ENCODE measurements at places on chromosomes 2 and 18.

- no peak for DNase-seq
These were observed 7.2 kb upstream of the RAB12 start for GRCh38 chr18:8602040-8602439.

- no peak for DNase-seq
These were observed 276.8 kb downstream of the SETBP1 start for GRCh38 chr18:44957461-44957860.

- no peak for DNase-seq
These were observed 43.2 kb downstream of the CLASP1 start for GRCh38 chr2:121605820-121606733.

- DNase-seq = no peak
These were observed 130.2 kb downstream of the CHST9 start for GRCh38 chr18:27054926-27055325.

- no peak for DNase-seq
These were observed 1954.1 kb upstream of the CELF4 start for GRCh38 chr18:39519741-39520140.

DNA sequence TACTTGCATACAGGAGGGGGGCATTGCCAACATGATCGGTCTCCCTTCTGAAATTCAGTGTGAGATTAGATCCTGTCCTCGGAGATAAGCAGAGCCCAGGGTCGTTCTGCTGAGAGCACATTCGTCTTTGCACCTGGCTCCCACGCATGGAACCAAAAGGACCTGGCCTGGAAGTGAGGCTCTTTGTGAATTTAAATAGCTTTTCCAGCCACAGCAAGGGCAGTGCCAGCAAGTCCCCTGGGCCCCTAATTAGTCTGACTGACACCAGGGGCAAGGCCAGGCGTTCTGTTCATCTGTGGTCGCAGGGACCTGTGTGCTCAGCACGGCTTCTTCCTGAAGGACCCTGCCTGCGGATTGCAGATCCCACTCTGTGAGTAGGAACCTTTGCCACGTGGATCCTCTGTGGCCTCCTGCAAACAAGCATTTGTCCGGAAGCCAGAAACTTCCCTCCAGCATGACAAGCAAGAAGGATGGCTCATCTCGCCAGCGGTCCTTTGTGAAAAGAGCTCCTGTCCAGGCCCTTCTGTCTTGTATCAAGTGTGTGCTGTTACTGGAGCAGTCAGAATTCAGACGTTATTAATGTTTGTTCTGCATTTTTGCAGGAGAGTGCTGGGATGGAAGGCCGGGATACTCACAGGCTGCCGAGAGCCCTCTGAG lies 128.7 kb downstream of the TPO start:
- no peak for DNase-seq

DNA sequence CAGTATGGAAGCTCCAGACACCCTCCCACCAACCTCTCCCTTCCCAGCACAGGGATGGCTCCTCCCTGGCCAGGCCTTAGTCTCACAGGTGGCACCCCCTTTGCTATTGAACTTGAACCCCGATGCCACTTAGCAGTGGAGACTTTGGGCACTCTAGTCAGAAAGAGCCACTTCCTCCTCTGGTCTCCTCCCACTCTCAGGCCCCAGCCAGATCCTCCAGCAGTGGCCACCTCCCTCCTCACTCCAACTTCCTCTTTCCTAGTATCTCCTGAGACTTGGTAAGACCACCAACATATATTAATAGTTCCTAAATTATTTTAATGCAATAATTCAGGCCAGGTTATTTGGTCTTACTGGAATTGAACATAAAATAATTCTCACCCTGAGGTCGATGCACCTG lies 437.2 kb upstream of the ID2 start:
- DNase-seq = no peak

GRCh38 chr2:32847734-32848133 lies 99.0 kb upstream of the LTBP1 start:
- DNase-seq = no peak

GRCh38 chr2:102080451-102081242 lies 61.9 kb upstream of the IL1R1 start:
- DNase-seq = no peak

DNA sequence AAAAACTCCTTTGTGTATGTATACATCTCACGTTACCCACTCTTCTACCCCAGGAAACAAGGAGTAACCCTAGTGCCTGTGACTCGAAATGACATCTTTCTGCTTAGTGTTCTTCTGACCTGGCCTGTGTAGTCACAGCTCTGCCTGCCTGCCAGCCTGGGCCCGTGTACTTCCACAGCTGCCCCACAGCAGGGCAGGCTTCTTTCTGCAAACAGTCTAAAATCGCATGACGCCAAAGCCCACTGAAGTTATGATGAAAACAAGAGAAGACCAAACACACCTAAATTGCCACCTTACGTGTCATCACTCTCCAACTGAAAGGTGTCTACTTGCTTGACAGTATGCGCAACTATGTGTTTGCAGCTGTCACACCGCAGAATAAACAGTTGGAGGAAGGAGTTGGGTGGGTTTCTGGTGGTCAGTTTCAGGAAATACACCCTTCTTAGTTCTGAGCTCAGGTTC lies 1.5 kb downstream of the GAREM1 start:
- no peak for DNase-seq

DNA sequence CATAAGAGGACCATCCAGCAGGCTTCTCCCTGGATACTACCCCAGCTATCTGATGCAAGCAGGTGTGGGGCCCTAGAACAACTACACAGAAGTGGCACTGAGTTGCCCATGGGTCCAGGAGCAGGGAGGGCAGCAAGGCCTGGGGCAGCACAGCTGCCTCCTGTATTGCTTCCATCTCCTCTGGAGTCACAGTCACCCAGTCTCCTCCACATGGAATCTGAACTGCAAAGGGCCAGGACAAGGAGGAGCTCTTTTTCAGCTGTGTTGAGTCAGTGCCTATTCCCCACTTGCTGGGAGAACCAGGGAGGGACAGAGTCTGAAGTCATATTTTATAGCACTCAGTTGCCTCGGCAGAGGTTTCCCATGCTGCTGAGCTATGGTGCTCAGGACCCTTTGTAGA lies 67.9 kb upstream of the ALPP start:
- no peak for DNase-seq

GRCh38 chr2:150485114-150485870 lies 2.2 kb downstream of the RND3 start:
- DNase-seq = no peak

DNA sequence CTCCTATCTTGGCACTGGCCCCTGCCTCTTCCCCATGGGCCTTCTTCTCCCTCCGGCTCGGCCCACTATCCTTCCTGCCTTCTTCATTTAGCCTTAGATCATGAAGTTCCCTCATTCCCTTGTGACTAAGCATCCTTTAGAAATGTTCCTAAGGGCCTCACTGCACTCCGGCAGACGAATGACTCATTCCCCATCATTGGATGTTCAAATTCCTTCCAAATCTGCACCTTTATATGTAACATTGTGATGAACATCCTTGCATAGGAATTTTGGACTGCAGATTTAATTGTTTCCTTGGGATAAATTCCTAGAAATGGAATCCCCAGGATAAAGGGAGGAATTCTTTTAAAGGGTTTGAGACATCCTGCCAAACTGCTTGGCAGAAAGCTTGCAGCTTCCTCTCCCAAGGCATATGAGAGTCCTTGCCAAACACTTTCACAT lies 19.0 kb downstream of the CRACDL start:
- DNase-seq = no peak

- DNase-seq = no peak
These were observed 273.1 kb upstream of the SLC8A1 start for GRCh38 chr2:40725040-40725439.

DNA sequence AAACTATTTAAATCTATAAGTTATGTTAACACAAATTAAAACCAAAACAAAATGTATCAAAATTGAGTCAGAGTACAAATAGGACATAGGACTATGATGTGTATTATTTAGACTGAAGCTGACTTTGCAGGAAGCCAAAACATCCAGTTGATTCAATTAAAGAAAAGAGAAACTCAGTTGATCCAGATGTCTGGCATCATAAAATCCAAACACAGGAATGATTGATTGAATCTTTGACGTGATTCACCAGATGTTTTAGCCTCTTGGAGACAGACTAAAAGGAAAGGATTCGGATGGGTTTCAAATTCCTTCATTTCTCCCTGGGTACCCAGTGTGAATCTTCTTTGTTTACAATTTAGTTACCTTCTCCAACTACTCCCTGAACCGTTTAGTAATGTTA lies 272.9 kb downstream of the IRS1 start:
- DNase-seq = no peak

- no peak for DNase-seq
These were observed 65.9 kb downstream of the SOCS6 start for GRCh38 chr18:70354771-70355170.

Data from T-cell (primary cell).